ENCODE measurements at places on chromosomes 16 and 17. TPM values are rescaled to one million over a fixed set of nuclear protein-coding genes. Genes with fewer than 3 reads are reported as not detected.

The KCNJ12 gene
- polyA plus RNA-seq = 3.2 TPM

The PIGS gene
- 53.6 TPM for polyA plus RNA-seq

The ADCY9 gene
- 13.4 TPM for polyA plus RNA-seq

The SLC38A8 gene
- polyA plus RNA-seq = 1.1 TPM

The C16orf54 gene
- 0.29 TPM for polyA plus RNA-seq

The HEATR3 gene
- 21.8 TPM for polyA plus RNA-seq

The SNAI3 gene
- polyA plus RNA-seq = 2.2 TPM

The SPNS3 gene
- polyA plus RNA-seq = 2.0 TPM

The COPZ2 gene
- 7.8 TPM for polyA plus RNA-seq

The STXBP4 gene
- polyA plus RNA-seq = 5.1 TPM

The EVPL gene
- polyA plus RNA-seq = 0.90 TPM

The TBL3 gene
- polyA plus RNA-seq = 39.0 TPM

The CCL13 gene
- 0.38 TPM for polyA plus RNA-seq

The KRTAP4-4 gene
- not detected for polyA plus RNA-seq

The CPHXL2 gene
- 0.47 TPM for polyA plus RNA-seq

The KRTAP4-3 gene
- polyA plus RNA-seq = not detected

The SLC22A31 gene
- 0.30 TPM for polyA plus RNA-seq

The ABCC6 gene
- polyA plus RNA-seq = 2.2 TPM

The SULT1A4 gene
- 16.1 TPM for polyA plus RNA-seq

The ABCC12 gene
- 0.32 TPM for polyA plus RNA-seq

The BLTP2 gene
- 69.1 TPM for polyA plus RNA-seq

The PABPN1L gene
- polyA plus RNA-seq = 0.41 TPM

The ZNF207 gene
- 156 TPM for polyA plus RNA-seq

The GAS7 gene
- 74.9 TPM for polyA plus RNA-seq

The CCL1 gene
- not detected for polyA plus RNA-seq

The IL32 gene
- 20.2 TPM for polyA plus RNA-seq

The TMC5 gene
- 0.38 TPM for polyA plus RNA-seq

The CACNB1 gene
- polyA plus RNA-seq = 41.8 TPM

The SYCE1L gene
- 21.2 TPM for polyA plus RNA-seq

The PGAP3 gene
- polyA plus RNA-seq = 21.9 TPM

The KRT27 gene
- not detected for polyA plus RNA-seq

The DPEP2 gene
- polyA plus RNA-seq = 2.3 TPM

The CDK3 gene
- polyA plus RNA-seq = 13.2 TPM

The NPIPB9 gene
- polyA plus RNA-seq = 2.5 TPM

The CARD14 gene
- polyA plus RNA-seq = 1.3 TPM

The DNAH9 gene
- 21.4 TPM for polyA plus RNA-seq

The GNGT2 gene
- polyA plus RNA-seq = 1.2 TPM

The CLEC19A gene
- polyA plus RNA-seq = 1.00 TPM

The BRIP1 gene
- 3.4 TPM for polyA plus RNA-seq

The MFAP4 gene
- polyA plus RNA-seq = 27.0 TPM

The RNF222 gene
- polyA plus RNA-seq = not detected

The PRDM7 gene
- not detected for polyA plus RNA-seq

The PHKG2 gene
- 41.2 TPM for polyA plus RNA-seq

The TANGO6 gene
- polyA plus RNA-seq = 11.5 TPM

The KCNAB3 gene
- 25.9 TPM for polyA plus RNA-seq

The GPR142 gene
- 0.43 TPM for polyA plus RNA-seq

The UMOD gene
- 0.63 TPM for polyA plus RNA-seq

The SHCBP1 gene
- polyA plus RNA-seq = 8.6 TPM

The CMTR2 gene
- 21.2 TPM for polyA plus RNA-seq

The C17orf100 gene
- polyA plus RNA-seq = 18.4 TPM

The CCL15 gene
- not detected for polyA plus RNA-seq

The CA7 gene
- polyA plus RNA-seq = 0.49 TPM
